ENCODE measurements at places on chromosomes 5 and 9. TPM values are rescaled to one million over a fixed set of nuclear protein-coding genes. Genes with fewer than 3 reads are reported as not detected.

GRCh38 chr5:97501965-97502305, 318.9 kb upstream of the RIOK2 start:
- DNase-seq: peak; percentile 34

- DNase-seq: no peak
These were observed 113.8 kb downstream of the ZNF462 start for GRCh38 chr9:106976772-106977171.

GRCh38 chr9:14179449-14179848, 134.5 kb downstream of the NFIB start:
- no peak for DNase-seq

GRCh38 chr5:181105391-181106025, 25.5 kb downstream of the OR2V1 start:
- DNase-seq: no peak

GRCh38 chr9:104900324-104900723, 27.6 kb downstream of the ABCA1 start:
- DNase-seq: no peak

GRCh38 chr9:34545497-34545896, 22.7 kb upstream of the ENHO start:
- no peak for DNase-seq

DNA sequence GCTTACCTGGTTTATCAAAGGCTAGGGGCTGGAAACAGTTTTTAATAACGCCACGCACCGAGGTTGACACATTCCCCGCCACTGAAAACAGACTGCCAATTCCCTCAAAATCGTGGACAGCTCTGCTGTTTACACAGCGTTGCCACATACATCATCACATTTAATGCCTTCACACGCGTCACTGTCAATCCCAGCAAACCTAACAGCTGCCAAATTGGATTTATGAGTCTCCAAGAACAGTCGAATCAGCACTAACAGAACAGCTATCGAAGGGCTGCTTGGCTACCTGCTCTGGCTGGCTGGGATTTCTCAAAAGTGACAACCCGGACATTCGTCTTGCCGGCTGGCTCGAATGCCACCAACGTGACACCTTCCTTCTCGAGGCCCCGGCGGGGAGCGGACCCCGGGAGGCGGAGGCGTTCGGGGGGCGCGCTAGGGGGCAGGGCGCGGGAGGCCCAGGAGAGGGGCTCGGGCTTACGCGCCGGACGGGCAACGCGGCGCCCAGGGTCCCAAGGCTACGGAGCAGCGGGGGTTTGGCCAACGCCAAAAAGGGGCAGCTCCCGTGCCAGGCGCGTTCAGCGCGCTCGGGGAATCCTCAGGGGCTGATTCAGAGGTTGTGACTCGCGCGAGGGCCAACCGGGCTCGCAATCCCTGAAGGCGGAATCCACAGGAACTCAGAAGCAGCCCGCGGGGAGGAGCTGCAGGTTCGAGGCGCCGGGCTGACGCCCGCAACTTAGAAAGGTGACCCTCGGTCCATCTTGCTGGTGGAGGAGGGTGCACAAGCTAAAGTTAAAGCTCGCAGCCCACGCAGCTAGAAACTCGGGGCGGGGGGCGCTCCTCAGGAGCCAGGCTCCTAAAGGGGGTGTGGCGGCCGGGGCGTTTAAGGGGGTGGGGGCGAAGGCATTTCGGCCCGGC, 1.2 kb downstream of the CDC14B start:
- DNase-seq: peak; percentile 93

DNA sequence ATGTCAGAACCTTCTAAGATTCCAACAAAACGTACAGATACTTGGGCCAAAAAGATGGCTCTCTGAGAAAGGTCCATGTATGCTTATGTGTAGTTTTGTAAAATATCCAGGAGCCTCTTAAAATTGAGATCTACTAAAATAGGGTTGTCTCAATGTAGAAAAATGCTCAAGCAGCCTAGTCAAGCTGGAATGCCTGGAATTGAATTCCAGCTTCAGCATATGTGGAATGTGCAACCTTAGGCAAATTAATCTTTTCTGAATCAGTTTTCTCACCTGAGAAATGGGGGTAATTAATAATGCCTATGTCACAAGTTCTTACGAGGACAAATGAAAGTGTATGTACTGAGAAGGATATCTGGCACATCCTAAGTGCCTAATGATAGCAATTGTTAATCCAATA, 662.4 kb downstream of the DTWD2 start:
- DNase-seq: no peak

GRCh38 chr9:120909904-120910303, 16.7 kb downstream of the TRAF1 start:
- no peak for DNase-seq

- no peak for DNase-seq
These were observed 266.8 kb downstream of the AOPEP start for GRCh38 chr9:94993160-94993820.

GRCh38 chr5:116271446-116272025, 186.7 kb downstream of the COMMD10 start:
- no peak for DNase-seq

- DNase-seq: no peak
These were observed 193.4 kb upstream of the NR4A3 start for GRCh38 chr9:99628285-99628684.

DNA sequence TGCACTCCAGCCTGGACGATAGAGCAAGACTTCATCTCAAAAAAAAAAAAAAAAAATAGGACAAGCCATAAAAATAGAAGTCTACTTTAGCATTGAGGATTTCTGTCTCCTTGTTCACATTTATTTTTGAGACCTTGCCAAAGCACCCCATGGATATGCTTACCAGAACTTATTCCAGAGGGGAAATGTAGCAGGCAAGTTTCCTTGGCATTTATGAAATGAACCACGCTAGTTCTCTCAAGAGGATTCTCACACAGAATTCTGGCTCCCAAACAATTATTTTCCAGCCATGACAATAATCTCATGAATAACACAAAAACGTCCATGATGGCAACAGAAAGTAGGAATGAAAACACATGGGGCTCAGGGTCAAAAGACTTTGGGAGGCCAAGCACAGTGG, 23.4 kb upstream of the GPX8 start:
- DNase-seq: no peak

DNA sequence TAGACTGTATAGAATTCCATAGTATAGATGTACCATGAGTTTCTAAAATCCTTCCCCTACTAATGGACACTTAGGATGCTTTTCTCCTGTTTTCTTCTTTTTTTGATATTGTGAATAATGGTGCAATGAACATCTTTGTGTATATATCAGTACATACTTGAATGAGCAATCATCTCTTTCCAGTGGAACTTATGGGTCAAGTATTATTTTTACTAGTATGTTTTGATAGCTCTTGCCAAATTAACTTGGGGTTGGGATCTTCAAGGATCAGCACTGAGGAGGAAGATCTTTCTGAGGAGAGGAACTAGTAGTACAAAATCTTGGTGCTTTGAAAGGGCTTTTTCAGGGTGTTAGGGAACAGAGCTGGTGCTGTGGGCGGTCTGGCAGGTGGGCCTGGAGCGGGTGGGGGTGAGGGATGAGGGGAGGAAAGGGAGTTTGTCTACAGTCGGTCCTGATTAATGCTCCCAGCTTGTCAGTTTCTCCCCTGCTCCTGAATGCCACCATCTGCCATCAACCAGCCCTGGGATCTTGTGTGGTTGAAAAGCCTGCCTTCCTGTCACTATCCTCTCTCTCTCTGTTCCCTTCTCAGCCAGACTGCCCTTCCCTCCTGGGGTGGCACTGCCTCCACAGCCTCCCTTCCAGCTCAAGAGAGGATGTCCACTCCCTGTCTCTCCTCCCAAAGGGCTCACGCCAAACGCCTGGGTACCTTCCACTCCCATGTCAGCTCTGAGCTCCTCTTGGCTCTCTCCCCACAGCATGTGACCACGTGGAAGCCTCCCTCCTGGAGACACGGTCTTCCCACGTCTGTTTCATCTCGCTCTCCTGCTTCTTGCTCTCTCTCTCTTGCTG, 185.9 kb downstream of the DAB2IP start:
- DNase-seq: no peak

DNA sequence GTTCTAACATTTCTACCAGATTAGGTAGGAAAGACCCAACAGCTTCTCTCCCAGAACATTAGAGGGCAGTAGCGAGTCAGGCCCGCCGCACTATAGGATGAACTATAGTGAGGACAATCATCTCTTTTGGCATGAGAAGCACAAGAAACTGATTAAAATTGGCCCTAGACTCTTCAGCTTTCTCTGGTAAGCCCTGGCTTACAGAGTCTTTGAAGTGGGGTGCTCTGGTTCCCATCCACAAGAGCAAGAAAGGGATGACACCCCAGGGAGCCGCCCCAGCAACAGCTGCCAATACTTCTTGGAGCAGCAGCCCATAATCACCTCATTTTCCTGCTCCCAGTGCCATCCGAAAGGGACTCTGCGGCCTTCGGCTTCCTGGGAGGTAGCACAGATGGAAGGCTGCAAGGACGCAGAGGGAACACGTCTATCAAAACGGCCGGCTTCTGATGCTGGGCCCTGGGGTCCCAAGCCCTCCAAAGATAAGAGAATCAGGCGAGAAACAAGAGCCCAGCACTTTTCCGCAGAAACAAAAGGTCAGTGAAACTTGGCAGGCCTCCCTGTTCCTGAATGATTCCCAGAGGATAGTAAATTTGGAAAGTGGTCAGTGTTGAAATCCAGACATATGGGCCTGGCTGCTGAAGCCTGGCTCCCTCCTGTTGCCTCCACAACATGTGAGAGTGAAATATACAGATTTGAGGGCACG, 69.3 kb downstream of the HSD17B3 start:
- peak; percentile 91 for DNase-seq

GRCh38 chr5:109614301-109614700, 75.4 kb upstream of the MAN2A1 start:
- no peak for DNase-seq

- DNase-seq: no peak
These were observed 121.0 kb upstream of the CCDC180 start for GRCh38 chr9:97186493-97186892.

HRCT1 gene
- 1.8 TPM for total RNA-seq

WHRN gene
- total RNA-seq: 2.2 TPM

NRARP gene
- under 0.01 TPM for total RNA-seq

PTGES gene
- total RNA-seq: 70.9 TPM

SMIM27 gene
- total RNA-seq: 1.8 TPM

ACTBL2 gene
- total RNA-seq: not detected

HRH2 gene
- 0.36 TPM for total RNA-seq

RLN2 gene
- total RNA-seq: not detected

C1QTNF3 gene
- total RNA-seq: 2.4 TPM

SEC16A gene
- 38.4 TPM for total RNA-seq

CHD1 gene
- total RNA-seq: 47.4 TPM
